ENCODE measurements at places on chromosomes 2 and 18. TPM values are rescaled to one million over a fixed set of nuclear protein-coding genes. Genes with fewer than 3 reads are reported as not detected.

- H3K4me3 ChIP-seq, result peak overlapping the region; percentile 93
- DNase-seq, result no peak
- no peaks in the 10 kb centered on the region for H3K27me3 ChIP-seq
- H3K36me3 ChIP-seq, result no peaks in the 10 kb centered on the region
- H3K27ac ChIP-seq, result peak overlapping the region; percentile 96
These were observed 1.4 kb downstream of the MBP start for GRCh38 chr18:77131100-77131651.

DNA sequence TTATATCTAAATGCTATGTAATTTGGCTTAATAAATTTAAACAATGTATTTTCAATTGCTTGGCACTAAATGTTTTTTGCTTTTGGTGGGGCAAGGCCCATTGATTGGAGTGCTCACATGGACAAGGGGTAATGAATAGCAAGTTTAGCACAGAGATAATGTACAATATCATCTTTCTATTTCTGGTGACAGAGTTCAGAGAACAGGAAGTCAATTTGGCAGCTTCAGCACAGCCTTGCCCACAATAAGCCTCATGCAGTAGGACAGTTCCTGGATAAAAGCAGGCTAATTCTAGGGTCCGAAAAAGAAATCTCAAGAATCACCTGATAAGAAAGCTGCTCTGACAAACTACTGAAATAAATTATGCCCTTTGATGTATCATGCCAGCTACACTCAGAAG is 443.9 kb upstream of the FSHR start:
- no peaks in the 10 kb centered on the region for H3K4me1 ChIP-seq
- H3K27me3 ChIP-seq, result no peaks in the 10 kb centered on the region
- DNase-seq, result no peak
- no peak overlapping the region for H3K27ac ChIP-seq
- no peaks in the 10 kb centered on the region for H3K36me3 ChIP-seq
- H3K4me3 ChIP-seq, result no peak overlapping the region

DNA sequence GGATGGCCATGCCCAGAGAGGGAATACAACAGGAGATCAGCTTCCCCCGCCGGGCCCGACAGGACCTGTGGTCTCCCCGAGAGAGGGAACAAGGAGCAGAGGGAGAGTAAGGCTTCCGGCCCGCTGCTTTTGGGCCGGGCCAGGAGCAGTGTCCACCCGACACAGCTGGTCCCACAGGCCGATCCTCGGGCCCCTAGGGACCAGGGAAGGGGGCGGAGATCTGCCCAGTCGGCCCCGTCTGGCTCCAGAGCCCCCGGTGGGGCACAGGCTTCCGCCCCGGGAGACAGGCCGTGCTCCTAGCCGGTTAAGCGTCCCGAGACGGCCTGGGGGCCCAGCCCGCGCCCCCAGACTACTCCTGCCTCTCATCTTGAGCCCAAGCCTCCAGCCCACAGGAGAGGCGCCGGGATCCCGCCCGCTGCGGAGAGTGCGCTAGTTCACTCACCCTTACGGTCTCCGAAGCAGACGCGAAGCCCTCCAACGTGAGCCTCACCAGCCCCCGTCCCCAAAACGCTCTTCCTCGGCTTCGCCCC is at the start of gene MCFD2:
MCFD2 (minus strand) TSS at position 526 of the 530 bp plus-strand sequence. CDS start 6,635 bp downstream, outside the sequence.
- H3K4me3 ChIP-seq, result peak within 1 kb of the TSS; percentile 100
- DNase-seq, result no peak
- H3K36me3 ChIP-seq, result no peaks in the 10 kb centered on the region
- no peaks in the 10 kb centered on the region for H3K4me1 ChIP-seq

GRCh38 chr2:56476509-56477071 is 292.8 kb downstream of the CCDC85A start:
- DNase-seq, result no peak
- H3K4me3 ChIP-seq, result no peak overlapping the region
- no peaks in the 10 kb centered on the region for H3K36me3 ChIP-seq
- H3K27ac ChIP-seq, result no peak overlapping the region

- DNase-seq, result no peak
- no peak overlapping the region for H3K27ac ChIP-seq
- no peaks in the 10 kb centered on the region for H3K27me3 ChIP-seq
- H3K4me1 ChIP-seq, result peaks cover 8% of the 10 kb centered on the region
- no peaks in the 10 kb centered on the region for H3K36me3 ChIP-seq
These were observed 306.2 kb downstream of the PRKCE start for GRCh38 chr2:45957533-45958227.

DNA sequence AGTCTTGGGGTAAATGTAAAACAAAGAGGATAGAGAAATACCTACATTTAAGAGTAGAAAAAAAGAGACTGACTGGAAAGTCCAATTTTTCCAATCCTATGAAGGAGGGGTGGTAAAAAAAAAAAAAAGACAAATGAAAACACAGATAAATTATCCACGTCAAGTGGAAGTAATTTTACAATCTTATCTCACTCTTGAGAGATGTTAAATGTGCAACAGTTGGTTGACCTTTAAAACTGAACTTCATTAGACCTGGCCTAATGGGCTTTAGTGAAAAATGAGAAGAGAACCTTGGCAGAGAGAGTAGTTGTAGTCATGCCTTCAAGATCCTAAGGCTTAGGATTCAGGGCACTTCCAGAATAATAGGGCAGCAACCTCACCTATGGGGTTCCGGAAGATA is 20.4 kb downstream of the GALNT3 start:
- no peak for DNase-seq
- H3K27ac ChIP-seq, result no peak overlapping the region
- H3K4me3 ChIP-seq, result no peak overlapping the region
- H3K27me3 ChIP-seq, result no peaks in the 10 kb centered on the region

Gene ANO7
- total RNA-seq, result 1.6 TPM

Gene TEX261
- 39.5 TPM for total RNA-seq

Gene HNRNPLL
- total RNA-seq, result 57.0 TPM

Gene GNAL
- 7.5 TPM for total RNA-seq
